ENCODE measurements at places on chromosomes 4 and X. TPM values are rescaled to one million over a fixed set of nuclear protein-coding genes. Genes with fewer than 3 reads are reported as not detected.

HSFX4 gene
- total RNA-seq = not detected

GRCh38 chrX:43357741-43358140 lies 298.4 kb upstream of the MAOA start:
- DNase-seq = no peak

DNA sequence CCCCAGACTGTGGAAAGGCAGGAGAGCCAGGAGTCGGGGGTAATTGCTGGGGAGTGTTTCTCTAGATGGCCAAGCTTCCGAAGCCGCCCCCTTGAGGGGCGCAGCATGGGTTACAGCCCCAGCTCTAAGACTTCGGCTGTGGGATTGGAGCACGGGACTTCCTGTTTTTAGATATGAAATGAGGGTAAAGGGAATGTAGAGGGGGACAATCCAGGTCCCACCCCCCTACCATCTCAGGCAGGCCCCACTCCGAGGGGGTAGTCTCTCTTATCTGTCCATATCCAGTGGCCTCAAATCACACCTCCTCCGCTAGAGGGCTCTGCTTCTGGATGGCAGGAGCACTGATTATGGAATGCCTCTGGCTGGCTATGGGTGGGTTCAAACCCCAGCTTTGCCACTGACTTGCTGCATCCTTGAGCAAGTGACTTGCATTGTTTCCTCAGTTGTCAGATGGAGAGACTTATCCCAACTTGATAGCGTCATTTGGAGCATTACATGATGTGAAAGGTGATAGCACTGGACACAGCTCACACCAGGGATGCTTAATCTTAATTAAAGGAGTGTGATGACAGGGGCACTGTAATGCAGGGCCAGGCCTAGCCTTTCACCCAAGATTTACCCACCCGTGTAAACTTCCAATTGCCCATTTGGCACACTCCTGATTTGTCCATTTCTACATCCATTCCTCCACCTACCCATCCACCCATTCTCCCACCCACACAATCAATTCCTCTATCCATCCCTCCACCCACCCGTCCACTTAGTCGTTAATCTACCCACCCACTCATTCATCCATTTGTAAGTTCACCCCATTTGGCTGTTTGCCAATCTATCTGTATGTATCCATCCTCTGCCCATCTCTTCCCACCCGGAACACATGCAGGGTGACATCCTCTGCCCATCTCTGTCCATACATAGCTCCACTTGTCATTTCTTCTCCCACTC lies 848 bp upstream of the KCND1 start:
- DNase-seq = peak; percentile 94

DNA sequence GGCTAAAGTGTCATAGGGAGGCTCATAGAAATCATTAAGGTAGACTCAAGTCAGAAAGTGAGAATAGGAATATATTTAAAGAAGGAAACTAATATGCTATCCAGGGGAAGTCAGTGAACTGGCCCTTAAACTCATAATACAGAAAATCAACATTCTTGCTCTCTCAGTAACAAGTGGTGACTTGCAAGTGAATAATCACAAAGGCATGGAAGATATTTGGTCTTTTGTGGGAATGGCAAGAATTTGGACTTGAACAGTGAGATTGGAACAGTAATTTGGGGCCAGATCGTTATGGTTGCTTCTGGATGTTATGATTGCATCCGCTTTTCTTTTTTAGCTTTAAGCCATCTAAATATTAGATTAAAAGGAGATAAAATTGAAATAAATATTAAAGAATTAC lies 103.8 kb downstream of the TBC1D19 start:
- peak; percentile 87 for DNase-seq

GRCh38 chrX:132292793-132293192 lies 73.5 kb upstream of the RAP2C start:
- peak; percentile 82 for DNase-seq

DNA sequence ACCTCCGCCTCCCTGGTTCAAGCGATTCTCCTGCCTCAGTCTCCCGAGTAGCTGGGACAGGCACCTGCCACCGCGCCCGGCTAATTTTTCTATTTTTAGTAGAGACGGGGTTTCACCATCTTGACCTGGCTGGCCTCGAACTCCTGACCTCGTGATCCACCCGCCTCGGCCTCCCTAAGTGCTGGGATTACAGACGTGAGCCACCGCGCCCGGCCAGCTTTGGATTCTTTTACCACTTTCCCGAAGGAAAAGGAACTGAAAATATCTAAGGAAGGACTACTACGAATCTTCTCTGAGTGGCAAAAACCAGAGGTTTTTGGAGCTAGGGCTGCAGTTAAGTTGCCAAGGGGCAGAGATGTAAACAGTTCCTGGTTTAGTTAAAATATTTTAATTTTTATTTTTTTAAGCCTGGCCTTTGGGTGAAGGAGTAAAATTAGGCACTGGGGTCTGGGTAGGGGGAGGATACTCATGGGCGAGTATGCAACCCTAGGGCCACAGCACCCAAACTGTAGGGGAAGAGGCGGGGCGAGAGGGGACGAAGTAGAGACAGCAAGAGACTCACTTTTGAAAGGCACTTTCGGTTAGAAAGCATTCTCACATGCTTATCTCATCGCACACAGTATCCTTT lies 525 bp upstream of the CISD2 start:
- peak; percentile 88 for DNase-seq

RNF150 gene
- 13.4 TPM for total RNA-seq

GRCh38 chr4:163587867-163588266 lies 93.4 kb downstream of the TMA16 start:
- DNase-seq = no peak

GRCh38 chr4:80183250-80184052 lies 13.9 kb upstream of the PRDM8 start:
- DNase-seq = peak; percentile 86

PRICKLE3 gene
- total RNA-seq = 6.9 TPM

GRCh38 chr4:112082954-112083586 lies 62.2 kb upstream of the FAM241A start:
- DNase-seq = peak; percentile 51

- DNase-seq = no peak
Measured at GRCh38 chr4:150117094-150117493, 38.8 kb downstream of the DCLK2 start.

DNA sequence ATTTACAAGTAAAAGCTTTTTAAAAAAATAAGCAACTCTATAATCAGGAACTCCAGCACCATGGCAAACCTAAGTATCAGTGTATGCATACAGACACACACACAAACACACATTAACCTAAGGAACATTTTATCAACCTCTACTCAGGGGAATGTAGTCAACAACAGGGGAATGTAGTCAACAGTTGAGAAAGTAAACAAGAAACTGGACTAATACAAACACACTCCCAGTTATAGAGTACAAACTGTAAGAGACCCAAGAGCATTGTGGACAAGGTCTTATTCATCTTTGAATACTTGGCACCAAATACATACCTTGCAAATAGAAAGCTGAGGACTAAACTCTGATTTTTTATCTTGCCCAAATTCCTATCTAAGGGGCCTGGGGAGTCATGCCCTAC lies 36.2 kb downstream of the PAPSS1 start:
- no peak for DNase-seq

DNA sequence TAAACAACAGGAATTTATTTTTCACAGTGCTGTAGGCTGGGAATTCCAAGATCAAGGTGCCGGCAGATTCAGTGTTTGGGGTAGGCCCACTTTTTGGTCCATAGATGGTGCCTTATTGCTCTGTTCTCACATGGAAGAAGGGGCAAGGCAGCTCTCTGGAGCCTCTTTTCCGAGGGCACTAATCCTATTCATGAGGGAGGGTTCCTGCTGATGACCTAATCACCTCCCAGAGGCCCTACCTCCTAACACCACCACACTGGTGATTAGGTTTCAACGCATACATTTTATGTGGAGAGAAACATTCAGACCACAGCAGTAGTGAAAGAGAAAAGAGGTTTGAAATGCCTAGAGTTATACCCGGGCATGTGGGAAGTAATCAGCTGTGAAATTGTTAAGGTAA lies 1.4 kb upstream of the POLA1 start:
- no peak for DNase-seq

DNA sequence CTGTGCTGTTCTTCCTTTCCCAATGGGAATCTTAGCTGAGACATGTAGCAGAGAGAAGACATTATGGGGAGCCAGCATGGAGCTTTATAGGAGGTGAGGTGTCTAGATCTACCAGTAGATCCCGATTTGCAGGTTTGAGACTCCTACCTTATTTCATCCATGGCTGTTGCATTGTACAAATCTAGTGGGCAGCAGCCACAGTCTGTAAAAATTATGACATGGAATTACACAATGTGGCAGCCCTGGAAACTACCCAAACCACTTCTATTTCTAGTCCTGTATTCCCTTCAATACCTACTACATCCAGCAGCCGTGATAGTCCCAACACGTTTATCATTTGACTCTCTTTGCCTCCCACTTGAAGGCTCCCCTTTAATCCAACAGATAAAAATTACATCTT lies 8.1 kb downstream of the ATP7A start:
- peak; percentile 19 for DNase-seq

GRCh38 chr4:26127851-26128337 lies 192.9 kb upstream of the RBPJ start:
- DNase-seq = no peak

DNA sequence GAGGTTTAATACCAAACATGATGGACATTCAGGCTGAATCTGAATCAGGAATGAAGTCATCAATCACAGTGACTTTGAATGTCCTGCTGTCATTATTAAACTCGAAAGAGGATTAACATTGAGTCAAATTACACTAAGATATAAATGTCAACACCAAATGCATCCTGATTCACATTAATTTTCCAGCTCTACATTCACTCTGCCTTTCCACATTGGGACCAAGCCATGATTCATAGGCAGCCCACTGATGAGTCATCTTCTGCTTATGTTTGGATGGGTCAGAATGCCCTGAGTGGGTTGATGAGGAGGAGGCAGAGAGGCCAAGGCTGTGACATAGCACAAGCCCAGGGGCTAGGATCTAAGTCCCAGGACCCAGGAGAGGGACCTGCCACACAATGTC lies 247.6 kb upstream of the RPS6KA3 start:
- peak; percentile 45 for DNase-seq

GYG2 gene
- total RNA-seq = 6.2 TPM

- no peak for DNase-seq
Measured at GRCh38 chr4:68570122-68570507, 6.0 kb downstream of the UGT2B17 start.

- DNase-seq = no peak
Measured at GRCh38 chr4:70059149-70059548, 8.9 kb downstream of the HTN1 start.

DNA sequence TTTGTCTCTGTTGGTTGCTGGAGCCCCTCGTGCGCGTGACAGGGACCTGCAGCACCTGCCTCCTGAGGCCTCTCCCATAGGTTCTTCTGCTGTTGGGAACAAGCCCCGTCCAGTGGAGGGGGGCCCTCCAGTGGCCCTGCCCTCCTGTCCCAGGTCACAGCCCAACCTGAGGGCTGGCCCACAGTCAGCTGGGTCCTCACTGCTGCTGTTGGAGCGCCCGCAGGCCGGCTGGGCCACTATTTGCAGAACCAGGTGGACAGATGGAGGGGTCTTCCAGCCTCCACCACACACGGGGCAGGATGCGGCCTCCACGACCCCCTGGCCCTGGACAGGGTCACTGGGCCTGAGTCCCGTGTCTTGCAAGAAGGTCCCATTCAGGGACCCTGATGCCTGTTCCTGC lies 51.4 kb upstream of the PSAPL1 start:
- no peak for DNase-seq

PLS3 gene
- 358 TPM for total RNA-seq

DNA sequence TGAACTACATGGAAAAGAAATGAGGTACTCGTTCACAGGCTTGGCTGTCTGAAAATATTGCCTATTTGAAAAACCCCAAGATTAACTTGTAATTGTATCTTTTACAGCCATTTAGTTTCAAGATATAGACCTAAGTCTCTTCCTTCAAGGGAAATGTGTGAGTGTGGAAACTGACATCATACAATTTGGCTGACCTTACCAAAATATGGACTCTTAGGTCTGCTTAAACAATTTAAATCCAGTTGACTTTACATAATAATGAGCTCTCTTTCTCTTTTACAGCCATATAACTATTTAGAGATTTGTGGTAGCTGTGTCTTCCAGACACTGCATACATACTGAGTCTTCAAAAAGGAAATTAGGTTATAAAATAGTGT lies 186.9 kb downstream of the NR3C2 start:
- no peak for DNase-seq

All from osteoblast (primary cell).